Substantia nigra (tissue), 51 donors: ENCODE measurements at places on chromosomes 2 and 18.

DNA sequence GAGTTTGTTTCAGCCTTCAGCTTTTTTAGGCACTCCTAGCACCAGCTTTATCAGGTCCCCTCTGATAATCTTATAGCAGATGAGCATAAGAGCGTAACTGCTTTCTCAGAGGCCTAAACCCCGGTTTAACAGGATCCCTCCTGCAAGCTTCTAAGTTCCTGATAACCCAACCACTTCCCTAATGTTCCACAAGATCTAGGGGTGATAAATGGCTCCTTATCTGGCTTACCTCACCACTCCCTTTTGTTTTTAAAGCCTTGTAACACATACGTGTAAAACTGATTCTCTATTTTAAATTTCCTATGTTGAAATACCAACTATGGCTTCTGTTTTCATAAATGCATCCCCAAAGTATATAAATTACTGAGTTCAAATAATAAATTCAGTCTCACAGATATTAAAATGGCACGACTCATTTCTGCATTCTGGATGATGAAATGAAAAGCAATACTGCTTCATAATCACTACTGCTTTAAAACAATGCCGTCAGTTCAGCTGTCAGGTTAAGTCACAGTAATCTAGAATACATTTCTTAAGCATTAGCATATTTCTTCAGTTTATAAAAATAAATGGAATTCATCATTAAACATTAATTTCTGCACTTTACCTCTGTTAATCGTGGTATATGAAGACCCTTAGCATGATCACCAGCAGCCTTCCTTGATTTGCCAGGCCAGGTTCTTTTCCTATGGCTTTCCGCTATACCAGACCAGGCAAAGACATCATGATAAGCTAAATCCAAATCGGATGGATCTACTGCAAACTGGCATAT lies 126.3 kb downstream of the C2orf74 start:
- DNase-seq: no peak

DNA sequence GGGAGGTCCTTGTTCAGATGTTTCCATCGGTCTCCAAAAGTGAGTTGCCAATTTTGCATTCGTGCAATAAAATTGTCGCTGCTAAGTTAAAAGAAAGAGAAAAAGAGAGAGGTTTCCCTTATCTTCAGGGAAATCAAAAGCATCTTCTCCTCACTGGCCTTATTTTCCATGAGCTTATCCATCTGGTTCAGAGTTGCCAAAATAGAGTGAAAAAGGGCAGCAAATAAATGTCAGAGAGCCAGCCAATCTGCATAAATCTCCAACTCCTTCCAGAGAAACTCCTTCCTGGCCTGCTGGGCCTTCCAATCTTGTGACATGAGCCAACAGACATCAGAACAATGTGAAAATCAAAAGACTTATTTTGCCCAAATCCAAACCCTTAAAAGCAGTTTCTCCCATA lies 28.4 kb downstream of the PAX3 start:
- no peak for DNase-seq

GRCh38 chr2:212882626-212883025 lies 268.8 kb downstream of the IKZF2 start:
- no peak for DNase-seq

- DNase-seq: no peak
Observed at GRCh38 chr2:23200068-23200786, 184.8 kb upstream of the KLHL29 start.

- no peak for DNase-seq
Observed at GRCh38 chr2:70759446-70759845, 8.6 kb downstream of the ADD2 start.

- no peak for DNase-seq
Observed at GRCh38 chr18:34828093-34828492, 118.0 kb downstream of the DTNA start.

DNA sequence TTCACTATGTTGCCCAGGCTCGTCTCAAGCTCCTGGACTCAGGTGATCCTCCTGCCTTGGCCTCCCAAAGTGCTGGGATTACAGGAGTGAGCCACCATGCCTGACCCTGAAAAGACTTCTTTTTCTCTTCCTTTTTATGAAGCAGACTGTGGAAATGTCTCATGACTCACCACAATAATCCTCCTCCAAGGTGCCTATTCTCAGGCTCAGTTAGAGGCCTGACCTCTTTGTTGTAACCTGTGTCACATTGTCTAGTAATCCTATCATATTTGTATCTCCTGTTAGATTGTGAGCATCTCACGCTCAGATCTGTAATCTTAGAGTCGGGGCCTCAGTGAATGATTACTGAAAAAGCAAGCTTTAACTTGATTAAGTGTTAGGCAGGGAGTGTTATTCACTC lies 18.3 kb upstream of the TAF4B start:
- no peak for DNase-seq

DNA sequence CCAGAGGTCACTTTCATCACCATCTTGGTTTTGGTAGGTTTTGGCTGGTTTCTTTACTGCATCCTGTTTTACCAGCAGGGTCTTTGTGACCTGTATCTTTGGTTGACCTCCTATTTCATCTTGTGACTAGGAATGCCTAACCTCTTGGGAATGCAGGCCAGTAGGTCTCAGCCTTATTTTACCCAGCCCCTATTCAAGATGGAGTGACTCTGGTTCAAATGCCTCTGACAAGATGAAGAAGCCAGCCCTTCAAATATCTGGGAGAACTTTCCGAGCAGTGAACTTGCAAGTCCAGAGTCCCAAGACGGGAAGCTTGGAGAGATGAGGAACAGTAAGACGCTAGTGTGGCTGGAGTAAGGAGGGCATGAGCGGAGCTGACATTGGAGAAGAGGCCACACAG lies 28.6 kb downstream of the PROKR1 start:
- DNase-seq: no peak

GRCh38 chr2:195848119-195848899 lies 191.3 kb downstream of the SLC39A10 start:
- DNase-seq: no peak

- DNase-seq: no peak
Observed at GRCh38 chr2:191892391-191892790, 45.5 kb upstream of the CAVIN2 start.

DNA sequence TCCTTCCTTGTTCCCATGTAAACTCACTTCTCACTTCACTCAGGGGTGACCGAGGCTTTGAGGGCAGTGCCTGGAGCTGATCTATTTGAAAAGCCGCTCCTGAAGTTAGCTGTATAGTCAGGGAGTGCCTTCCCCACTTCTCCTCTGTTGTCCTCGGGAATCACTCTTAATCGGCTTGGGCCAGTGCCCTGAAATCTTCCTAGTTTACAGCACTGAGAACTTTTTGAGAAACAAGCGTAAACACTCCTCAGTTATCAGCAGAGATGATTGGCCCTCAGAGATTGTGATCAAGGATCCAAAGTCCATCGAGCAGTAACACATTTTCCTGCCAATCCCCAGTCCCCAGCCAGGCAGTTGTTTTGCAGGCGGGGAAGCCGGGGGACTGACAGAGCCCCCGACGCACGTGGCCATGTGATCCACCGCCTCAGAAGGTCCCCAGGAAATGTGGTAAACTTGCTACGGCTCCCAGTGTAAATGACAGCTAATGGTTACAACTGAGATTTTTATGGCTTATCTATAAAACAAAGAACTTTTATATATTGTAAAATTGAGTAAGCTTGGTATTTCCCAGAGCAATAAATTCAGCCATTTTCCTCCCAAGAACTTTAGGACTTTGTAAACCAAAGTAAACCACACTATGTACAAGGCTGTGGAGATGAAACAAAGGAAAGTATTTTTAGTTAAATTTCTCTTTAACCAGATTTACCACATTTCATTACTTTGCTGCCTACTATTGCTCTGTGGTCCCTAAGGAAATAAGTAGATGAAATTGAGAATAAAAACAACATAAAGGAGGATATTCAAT lies 53.5 kb downstream of the C18orf63 start:
- DNase-seq: no peak

GRCh38 chr18:74587441-74587840 lies 10.2 kb upstream of the ZNF407 start:
- no peak for DNase-seq

GRCh38 chr18:79781331-79781941 lies 16.3 kb upstream of the KCNG2 start:
- DNase-seq: no peak

GRCh38 chr2:72526623-72527022 lies 299.2 kb downstream of the EXOC6B start:
- DNase-seq: no peak

- DNase-seq: no peak
Observed at GRCh38 chr18:10894501-10894900, 254.9 kb downstream of the PIEZO2 start.

- DNase-seq: no peak
Observed at GRCh38 chr18:45320724-45321123, 294.6 kb upstream of the SLC14A2 start.

DNA sequence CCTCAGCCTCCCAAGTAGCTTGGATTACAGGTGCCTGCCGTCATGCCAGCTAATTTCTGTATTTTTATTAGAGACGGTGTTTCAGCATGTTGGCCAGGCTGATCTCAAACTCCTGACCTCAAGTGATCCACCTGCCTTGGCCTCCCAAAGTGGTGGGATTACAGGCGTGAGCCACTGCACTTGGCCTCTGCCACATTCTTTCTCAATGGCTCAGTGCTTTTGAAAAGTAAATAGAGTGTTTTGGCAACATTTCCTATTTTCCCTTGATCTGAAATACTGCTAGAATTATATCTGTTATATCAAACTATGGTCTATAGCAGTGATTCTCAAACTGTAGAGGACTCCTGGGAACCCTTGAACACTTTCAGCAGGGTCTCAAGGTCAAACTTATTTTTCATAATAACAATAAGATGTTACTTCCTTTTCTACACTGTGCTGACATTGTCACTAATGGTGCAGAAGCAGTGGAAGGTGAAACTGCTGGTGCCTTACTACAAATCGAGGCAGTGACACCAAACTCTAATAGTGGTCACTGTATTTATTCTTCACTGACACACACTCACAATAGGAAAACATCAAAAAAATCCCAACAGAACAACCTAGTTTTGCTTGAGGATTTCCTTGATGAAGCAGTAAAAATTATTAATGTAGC lies 10.6 kb downstream of the DAW1 start:
- DNase-seq: no peak

GRCh38 chr2:50831676-50832075 lies 200.3 kb downstream of the NRXN1 start:
- no peak for DNase-seq

DNA sequence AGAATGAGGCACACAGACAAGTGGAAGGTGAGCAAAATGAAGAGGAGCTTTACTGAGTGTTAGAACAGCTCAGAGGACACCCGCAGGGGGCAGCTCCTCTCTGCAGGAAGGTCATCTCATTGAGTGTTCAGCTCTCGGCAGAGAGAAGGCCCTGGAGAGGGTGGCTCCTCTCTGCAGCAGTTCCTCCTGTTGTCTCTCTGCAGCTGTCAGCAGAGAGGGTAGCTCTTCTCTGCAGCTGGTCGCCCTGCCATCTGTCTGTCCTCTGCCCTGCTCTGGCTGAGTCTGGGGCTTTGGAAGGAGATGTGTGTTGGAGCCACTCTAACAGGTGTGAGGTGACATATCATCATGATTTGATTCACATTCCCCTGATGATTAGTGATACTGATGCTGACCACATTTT lies 6.8 kb upstream of the SNTG2 start:
- DNase-seq: no peak

DNA sequence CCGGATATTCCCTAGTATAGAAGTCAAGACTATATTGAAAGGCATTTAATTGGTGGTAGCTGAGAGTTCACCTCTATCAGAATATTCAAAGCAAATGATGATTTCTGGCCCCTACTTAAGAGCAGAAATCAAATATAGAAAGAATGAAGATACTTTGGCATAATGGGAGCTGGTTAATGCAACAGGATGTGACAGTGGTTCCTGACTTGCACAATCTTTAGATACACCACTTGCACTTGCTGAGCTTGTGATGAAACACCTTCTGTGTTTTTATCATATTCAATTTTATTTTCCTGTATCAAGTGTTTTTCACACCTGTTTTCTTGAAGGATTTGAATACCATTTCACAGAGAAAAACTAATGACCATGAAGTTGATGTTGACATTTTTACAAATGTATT lies 124.1 kb upstream of the CDH19 start:
- no peak for DNase-seq

- no peak for DNase-seq
Observed at GRCh38 chr2:88066543-88066942, 1.1 kb upstream of the SMYD1 start.

DNA sequence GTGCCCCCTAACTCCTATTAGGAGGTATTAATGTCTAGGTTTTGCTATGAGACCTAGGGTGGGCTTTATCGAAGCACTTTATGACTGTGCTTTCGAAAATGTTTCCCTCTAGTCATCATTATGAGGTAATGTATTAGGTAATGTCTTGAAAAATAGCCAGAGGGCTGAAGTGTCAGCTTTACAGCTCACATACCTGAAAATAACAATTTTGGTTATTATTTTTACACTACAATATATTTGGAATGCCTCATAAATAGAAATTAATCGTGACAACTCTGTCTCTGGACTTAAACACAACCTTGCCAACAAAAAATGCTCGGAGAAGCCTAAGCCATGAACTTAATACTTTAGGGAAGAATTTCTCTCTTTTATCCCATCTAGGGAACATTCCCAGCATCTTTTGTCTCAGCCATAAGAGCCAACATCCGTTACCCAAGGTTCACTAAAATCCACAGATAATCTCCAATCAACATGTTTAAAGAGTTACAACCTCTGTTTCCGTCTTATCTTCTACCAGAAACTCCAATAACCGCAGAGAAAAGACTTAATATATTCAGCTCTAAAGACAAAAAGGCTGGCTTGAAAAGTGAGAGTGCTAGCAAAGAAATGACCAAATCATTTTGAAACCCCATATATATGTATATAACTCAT lies 130.9 kb upstream of the RND3 start:
- no peak for DNase-seq

DNA sequence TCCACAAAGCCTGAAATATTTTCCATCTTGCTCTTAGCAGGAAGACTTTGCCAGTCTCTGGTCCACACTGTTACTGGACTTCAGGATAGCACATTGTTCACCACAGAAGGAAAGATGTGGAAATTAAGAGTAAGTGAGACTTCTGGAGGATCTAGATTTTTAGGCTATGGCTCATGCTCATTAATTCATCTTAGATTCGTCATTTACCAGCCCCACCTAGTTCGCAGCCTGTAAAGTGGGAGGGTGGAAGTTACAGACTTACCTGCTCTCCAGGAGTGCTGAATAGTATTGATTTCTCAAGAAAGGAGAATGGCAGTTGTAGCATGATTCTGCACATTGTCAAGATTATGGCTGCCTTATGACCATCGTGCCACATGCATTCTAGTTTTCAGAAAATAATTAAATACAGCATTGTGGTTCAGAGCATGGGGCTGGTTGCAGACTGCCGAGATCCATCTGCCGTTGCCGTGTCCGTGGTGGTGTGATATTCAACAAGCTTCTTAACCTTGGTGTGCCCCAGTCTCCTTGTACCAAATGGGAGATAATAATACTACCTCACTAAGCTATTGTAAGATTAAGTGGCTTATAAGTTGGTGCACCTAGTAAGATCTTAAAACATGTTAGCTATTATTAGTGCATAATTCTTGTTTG lies 56.8 kb downstream of the RNF144A start:
- DNase-seq: no peak
